Cortex of kidney (tissue), 1 donor: ENCODE measurements at places on chromosomes 2 and 18.

DNA sequence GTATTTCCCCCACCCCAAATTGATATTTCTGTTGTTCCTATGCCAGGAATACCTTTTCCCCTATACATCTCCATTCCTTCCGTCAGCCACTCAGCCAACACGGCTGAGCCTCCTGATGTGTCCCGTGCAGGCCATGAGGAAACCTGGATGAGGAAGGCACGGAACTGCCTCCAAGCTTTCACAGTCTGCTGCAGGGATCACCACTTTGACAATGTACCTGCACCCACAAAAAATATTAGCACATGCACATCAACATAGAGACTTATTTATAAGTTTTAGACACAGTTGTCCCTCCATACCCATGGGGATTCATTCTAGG is 101.4 kb upstream of the PPP1CB start:
- DNase-seq = no peak

- DNase-seq = no peak
Observed at GRCh38 chr2:149857344-149857743, 269.8 kb upstream of the MMADHC start.

GRCh38 chr2:217527590-217528202 is 475.1 kb downstream of the TNS1 start:
- no peak for DNase-seq

DNA sequence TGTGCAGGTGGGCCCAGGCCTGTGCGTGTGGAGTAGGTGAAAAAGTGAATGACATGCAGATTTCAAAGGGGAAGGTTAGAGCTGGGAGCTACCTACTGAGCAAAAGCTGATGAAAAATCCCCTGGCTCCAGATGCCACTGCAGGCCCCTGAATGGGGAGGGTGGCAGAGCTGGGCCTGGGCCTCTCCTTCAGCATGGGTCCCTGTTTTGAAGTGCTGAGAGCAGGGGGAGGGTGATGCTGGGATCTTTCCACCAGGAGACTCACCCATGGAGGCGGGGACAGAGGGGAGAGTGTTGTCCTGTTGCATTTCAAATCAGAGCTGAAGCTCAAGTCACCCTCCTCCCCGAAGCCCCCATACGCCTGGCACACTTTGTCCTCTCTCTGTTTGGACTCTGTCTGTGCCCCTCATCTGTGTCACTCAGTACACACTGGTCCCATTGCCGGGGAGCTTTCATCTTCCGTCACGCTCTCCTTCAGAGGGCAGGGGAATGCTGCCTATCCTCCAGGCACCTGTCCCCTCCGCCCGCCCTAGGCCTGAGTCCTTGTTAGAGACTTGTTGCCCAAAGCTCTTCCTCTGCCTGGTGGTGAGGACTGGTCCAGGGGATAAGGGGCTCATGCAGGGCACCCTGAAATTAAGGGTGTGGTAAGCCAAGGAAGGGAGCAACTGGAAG is 206.6 kb downstream of the HAUS1 start:
- DNase-seq = no peak

DNA sequence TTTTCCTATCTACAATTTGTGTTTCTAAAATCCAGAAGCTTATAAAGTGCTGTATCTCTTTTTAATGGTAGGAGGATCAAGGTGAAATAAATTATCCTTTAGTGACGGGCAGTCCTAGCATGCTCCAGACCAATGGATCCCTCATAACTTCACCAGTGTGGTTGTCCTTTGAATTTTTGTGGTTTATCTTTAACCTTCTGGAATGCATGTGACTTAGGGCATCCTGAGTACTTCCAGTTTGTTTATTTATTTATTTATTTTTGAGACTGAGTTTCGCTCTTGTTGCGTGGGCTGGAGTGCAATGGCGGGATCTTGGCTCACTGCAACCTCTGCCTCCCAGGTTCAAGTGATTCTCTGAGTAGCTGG is 40.4 kb downstream of the NUP35 start:
- no peak for DNase-seq

- no peak for DNase-seq
Observed at GRCh38 chr2:113174376-113174750, 592 bp downstream of the PSD4 start.

DNA sequence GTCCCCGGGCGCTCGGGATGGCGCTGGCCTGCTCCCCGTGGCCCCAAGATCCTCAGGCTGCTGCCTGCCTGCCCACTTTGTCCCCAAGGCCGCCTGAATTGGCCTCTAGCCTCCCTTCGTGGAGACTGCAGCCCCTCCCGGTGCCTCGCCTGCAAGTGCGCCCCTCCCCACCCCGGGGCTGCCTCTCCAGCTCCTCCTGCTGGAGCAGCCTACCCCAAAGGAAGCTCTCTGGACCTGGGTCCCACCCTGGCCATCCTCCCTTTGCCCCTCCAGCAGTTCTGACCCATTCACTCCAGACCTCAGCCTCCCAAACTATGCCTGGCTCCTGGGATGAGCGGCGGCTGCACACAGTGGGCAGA is 6.2 kb downstream of the ESPNL start:
- DNase-seq = no peak

- DNase-seq = no peak
Observed at GRCh38 chr2:216951171-216951570, 91.3 kb upstream of the TNP1 start.

GRCh38 chr2:55000341-55000740 is 49.9 kb downstream of the RTN4 start:
- DNase-seq = no peak

DNA sequence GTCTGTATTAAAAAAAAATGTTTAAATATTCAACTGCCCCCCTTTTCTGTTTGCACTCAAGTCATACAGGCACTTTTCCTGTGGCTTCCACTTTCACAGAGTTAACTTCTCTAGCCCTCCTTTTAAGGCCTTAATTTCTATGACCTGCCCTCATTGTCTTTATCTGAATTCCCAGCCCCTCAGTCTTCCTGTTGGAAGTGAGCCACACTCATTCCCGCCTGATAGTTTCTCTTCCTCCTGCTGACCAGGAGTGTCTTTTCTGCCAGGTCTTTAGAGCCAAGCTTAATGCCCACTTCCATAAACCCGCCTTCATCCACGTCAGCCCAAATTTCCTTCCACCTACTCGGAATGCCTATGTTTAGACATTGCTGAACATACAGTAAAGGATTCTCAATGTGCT is 10.5 kb downstream of the COPS8 start:
- DNase-seq = no peak

- DNase-seq = no peak
Observed at GRCh38 chr2:212892193-212892592, 259.2 kb downstream of the IKZF2 start.

- DNase-seq = no peak
Observed at GRCh38 chr2:145744541-145745386, 1224.8 kb upstream of the ZEB2 start.

- DNase-seq = no peak
Observed at GRCh38 chr18:4587204-4587603, 132.1 kb upstream of the DLGAP1 start.

DNA sequence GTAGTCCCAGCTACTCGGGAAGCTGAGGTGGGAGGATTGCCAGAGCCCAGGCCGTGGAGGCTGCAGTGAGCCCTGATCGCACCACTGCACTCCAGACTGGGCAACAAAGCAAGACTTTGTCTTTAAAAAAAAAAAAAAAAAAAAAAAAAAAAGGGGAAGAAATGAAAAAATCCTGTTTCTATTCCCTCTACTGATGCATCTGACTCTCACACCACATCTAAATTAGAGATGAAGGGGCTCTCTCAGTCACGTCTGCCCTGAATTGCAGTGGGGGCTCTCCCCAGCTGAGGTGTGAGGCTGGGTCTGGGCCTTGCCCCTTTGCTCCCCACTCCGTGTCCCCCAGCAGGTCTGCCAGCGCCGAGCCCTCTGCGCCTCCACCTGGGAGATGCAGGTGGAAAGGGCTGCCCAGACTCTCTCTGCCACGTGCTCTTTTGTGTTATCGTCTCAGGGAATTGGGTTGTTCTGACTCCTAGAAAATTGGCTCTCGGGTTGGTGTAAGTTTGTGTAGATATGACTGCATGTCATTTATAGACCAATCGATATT is 30.2 kb downstream of the TRAPPC12 start:
- no peak for DNase-seq

DNA sequence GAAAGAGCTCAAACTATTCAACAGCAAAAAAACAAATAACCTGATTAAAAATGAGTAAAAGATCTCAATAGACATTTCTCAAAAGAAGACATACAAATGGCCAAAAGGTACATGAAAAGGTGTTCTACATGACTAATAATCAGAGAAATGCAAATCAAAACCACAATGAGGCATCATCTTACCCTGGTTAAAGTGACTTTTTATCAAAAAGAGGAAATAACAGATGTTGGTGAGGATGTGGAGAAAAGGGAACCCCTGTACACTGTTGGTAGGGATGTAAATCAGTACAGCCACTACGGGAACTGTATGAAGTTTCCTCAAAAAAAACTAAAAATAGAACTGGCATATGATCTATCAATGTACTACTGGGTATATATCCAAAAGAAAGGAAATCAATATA is 39.8 kb upstream of the TMEM163 start:
- no peak for DNase-seq

DNA sequence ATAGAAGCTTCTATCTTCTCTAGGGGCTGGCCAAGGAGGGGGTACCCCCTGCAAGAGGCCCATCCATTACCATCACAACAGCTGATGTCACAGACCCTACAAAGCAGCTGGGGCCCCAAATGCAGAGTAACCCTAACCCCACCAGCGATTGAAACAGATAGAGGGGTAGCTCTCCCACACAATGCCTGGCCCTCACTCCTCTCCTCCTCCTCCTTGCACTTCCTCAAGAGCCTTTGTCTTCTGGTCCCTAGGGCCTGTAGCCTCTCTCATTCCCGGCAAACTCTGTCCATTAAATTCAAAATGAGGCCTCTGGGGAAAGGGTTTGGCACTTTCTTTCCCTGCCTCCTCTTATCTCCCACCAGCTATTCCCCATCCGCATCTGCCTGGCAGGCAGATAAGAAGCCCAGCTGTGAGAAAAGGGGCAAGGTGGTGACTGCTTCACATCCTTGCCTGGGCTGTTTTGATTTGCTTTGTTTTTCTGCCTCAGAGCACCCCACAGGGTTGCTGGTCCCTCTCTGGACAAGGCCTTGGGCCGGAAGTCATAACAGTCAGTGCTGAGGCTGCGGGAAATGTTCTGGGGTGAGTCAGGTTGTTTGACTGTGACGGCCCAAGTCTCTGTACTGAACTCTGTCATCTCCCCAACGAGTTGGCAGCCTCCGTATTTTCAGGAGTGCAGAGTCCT is 26.1 kb upstream of the CYP26B1 start:
- DNase-seq = no peak

- no peak for DNase-seq
Observed at GRCh38 chr2:6694555-6694954, 171.2 kb downstream of the CMPK2 start.

GRCh38 chr2:202014759-202015211 is 18.9 kb upstream of the FZD7 start:
- no peak for DNase-seq

DNA sequence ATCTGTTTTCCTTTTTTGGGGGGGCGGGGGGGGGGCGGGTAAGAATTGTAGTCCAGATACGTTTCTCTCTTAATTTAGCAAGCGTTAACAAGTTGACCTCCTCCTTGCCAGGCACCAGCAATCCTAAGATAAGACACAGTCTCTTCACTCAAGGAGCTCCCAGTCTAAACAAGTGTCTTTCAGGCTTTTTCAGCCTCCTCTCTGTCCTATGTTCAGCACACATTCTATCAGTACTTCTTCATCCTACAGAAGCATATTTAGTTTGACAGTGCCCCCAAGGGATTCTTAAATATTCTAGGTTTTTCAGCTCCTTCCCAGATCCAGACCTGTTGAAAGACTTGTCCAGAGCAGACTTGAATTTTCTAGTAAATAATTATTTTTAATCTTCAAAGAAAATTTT is 2.7 kb downstream of the PPP1CB start:
- DNase-seq = no peak

- DNase-seq = no peak
Observed at GRCh38 chr2:235827585-235827992, 333.7 kb downstream of the AGAP1 start.

DNA sequence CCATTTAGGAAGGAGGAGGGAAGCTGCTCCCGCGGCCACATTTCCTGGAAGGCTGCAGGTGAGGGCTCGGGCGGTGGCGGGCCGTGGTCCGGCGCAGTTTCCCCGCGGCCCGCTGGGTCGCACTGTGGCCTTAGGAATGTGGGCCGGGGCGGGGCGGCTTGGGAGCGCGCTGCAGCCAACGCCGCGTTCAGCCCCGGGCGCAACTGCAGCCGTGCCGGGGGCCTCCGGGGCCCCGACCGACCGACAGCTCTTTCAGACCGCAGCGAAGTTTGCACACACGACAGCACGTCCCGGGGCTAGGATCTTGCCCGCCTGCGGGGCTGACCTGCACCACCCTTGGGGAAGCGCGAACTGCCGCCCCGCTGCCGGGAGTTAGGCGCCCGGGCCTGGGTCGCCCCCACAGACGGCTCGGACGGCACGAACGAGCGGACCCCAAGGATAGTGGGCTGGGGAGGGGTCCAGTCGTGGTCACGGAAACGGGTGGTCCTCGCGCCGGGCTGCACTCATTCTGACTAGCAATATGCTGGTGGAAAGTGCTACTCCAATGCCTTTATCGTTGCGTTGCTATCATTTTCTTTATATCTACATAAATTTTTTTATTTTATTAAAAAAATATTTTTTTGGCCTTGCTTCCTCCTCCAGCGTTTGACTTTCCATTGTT is 69.9 kb upstream of the DLX2 start:
- DNase-seq = no peak

- DNase-seq = no peak
Observed at GRCh38 chr2:64114912-64115277, 29.3 kb downstream of the PELI1 start.

GRCh38 chr2:65265671-65266045 is 38.0 kb downstream of the ACTR2 start:
- no peak for DNase-seq

GRCh38 chr2:180753809-180754761 is 226.3 kb upstream of the UBE2E3 start:
- no peak for DNase-seq

GRCh38 chr2:102451968-102452367 is 21.1 kb upstream of the SLC9A4 start:
- DNase-seq = no peak

DNA sequence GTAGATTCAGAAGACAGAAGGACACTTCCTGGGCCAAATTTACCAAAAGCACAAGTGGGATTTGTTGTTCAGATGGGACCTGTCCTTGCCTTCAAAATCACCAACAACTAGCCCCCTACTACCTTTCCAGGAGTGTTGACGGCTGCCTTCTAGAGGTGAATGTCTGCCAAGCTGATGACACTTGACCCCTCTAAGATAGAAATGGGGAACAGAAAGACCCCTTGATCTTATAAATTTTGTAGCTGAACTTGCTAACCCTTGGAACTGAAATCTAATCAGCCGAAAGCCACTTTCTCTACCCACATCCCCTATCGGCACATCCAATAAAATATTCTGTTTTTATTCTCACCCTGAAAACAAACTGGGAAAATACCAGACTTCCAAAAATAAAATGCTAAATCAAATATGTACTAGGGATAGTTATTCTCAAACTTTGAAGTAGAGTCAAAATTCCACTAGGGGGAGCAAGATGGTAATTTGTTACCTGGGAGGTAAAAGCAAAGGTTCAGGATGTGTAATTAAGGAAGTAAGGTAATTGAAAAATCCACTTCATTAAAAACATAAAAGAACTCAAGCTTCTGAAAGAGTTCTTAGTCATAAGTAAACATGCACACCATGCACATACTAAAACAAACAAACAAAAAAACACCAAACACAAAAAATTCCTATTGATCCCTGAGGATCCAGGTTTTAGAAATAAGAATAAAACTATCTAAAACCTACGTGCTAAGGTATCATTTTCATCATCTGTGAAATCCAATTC is 119.2 kb downstream of the ANKRD44 start:
- no peak for DNase-seq
